Activated T-helper 2 cell treated with anti-CD3 and anti-CD28 coated beads, Interferon-gamma antibody, Interleukin-2, Interleukin-4, amounts not matched to agents 10 μg/mL and 5 μg/mL and 100 μg/mL, durations not matched to agents 14 hours and 24 hours and 36 hours (primary cell): ENCODE measurements at places on chromosomes 3 and 15.

GRCh38 chr3:160081958-160082533, 93.4 kb downstream of the IL12A start:
- DNase-seq, result no peak

GRCh38 chr3:25563601-25564000, 101.1 kb downstream of the TOP2B start:
- no peak for DNase-seq

GRCh38 chr15:50758712-50759205, 6.7 kb downstream of the SPPL2A start:
- DNase-seq, result no peak

DNA sequence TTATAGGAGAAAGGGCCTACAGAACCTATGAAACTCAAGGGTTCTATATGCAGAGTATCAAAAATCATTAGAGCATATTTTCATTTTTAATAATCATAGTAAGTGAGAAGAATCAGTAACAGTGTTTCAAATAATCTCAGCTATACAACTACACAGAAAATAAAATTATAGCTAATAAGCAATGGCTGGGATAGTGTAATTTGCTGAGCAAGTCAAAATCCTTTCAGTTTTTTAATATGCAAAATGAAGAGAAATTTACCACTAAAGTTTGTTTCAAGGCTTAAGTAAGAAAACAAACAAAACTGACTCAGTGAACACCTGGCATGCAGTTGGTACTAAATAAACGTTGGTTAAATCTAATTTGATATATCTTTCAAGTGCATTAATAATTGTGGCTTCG, 66.2 kb downstream of the EFL1 start:
- DNase-seq, result no peak

DNA sequence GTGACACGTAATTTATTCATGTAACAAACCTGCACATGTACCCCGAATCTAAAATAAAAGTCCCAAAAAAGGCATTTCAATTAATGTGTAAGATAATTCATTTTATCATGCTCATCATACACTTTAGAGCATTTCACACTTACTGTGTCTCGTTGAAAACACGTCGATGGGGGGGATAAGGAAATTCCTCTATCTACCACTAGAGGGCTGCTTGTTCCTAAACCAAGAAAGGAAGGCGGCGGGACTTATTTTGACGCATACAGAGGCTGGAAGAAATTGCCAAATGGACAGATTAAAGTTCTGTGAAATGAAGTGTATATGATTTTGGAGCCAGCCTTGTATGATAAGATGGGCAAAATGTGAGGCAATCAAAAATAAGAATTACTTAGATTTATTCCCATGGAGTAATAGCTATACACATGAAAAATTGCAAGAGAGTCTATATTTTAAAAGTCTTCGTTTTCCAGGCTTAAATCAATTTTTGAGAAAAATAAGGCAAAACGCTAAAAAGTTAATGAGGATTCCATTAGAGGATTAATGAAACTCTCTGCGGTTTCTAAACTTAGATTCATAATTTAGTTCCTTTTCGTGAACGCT, 346.8 kb downstream of the CNTN3 start:
- no peak for DNase-seq

DNA sequence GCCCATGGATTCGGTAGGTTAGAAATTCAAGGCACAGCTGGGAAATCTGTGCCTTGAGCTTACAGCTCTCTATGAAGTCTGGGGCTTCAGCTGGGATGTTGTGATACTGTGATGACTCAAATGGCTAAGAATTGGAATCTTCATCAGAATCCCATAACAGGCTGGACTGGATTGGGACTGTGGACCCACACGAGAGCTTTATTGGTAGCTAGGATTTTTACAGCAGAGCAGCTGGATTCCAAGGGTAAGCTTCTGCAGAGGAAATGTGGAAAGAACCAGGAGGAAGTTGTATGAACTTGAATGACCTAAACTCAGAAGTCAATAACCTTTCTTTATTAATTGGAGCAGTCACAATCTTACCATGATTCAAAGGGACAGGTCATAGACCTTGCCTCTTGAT, 1187.1 kb downstream of the ROBO1 start:
- DNase-seq, result no peak

GRCh38 chr3:12479919-12480427, 4.3 kb upstream of the TSEN2 start:
- DNase-seq, result peak; percentile 22

DNA sequence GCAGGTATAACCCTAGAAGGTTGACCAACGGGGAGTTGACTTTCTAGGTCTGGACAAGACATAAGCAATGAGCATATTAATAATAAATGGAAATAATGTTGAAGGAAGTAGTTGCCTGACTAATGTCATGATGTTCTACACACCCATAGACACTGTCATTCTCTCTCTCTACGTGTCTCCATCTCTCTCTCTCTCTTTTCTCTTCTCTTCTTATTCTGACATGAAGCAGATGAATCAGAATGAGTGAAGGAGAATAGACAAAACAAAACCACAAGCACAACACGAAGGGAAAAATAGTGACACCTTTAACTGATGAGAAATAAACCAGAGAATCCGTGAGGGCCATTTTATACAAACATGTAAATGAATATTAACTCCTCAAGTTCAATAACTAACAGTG, 26.7 kb upstream of the CCDC80 start:
- no peak for DNase-seq

DNA sequence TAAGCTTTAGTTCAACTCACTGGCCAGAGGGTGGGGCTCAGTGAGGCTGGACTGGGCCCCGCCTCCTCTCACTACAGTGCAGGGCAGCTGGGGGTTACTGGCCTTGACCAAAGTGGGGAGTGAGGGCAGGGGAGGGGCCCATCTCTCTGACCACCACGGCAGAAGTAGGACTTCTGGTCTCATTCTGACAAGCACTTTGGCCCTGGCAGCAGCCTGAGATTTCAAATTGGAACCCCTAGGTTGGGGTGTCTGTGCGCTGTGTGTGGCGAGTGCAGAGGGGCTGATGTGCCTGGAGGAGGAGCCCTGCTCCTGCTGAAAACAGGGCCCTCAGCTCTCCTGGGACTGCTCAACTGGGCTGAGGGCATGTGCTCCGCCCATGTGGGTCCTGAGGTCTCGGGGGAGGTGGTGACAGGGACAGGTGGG, 60.3 kb upstream of the RPL32 start:
- DNase-seq, result no peak

DNA sequence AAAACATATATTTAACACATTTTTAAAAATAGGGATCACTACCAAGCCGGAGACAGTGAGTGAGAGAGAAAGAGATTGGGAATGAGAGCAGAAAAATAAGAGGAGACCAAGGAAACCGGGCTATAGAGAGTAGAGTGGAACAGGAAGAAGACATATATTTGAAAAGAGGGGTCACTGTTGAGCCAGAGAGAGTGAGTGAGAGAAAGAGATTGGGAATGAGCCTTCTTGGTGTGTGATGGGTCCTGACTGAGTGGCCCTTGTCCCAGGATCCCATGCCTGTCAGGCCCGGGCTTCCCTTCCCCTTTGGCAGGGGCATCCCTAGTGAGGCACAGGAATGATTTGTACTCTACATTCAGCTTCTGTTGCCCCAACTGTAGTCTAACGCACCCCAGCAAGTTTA, 646.6 kb downstream of the NTRK3 start:
- DNase-seq, result no peak

- DNase-seq, result no peak
Observed at GRCh38 chr3:42873221-42873982, 2.3 kb downstream of the CYP8B1 start.

- no peak for DNase-seq
Observed at GRCh38 chr3:34889641-34890040, 749.7 kb upstream of the ARPP21 start.

- no peak for DNase-seq
Observed at GRCh38 chr3:78823434-78823833, 944.4 kb downstream of the ROBO1 start.

DNA sequence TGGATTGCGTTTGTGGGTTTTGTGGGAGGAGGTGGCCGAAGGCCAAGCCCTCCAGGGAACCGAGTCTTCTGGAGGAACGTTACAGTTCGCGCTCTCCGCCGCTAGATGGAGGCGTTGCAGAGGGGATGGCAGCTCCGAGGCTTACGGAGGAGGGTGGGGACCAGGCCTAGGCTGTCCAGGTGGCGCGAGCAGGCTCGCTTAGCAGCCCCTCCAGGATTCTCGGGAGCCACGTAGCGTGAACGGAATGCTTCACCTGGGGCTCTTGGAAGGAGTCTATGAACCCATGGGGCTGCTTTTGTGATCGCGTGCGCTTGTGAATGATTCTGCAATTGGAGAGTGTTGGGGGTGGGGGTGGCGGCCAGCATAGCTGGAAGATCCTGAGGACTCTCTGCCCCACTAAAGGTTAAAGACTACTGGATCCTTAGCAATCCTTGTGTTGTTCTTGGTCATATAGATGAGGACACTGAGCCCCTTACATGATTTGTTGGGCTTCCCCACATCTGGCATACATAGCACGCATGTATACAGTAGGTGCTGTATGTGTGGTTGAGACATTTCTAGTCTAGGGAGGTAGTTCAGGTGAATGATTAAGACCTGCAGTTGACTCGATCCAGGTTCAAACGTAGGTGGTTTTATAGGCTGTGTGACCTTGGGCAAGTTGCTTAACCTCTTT, 25.7 kb downstream of the FAM3D start:
- peak; percentile 38 for DNase-seq

DNA sequence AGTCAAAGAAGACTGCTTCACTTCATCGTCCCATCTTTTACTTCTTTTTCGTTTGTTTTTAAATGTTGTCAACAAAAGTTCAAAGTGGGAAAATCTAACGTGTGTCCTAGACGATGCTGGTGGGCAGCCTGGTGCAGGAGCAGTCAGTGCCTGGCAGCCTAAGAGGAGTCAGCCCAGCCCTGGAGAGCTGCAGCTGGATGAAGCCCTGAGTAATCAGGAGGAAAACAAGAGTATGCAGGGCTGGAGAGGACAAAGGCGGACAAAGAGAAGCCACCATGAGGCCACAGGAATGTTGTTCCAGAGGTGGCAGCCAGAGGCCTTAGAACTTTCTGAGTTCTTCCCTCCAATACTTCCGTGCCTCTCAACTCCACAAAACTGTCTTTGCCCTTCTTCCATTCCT, 5.7 kb downstream of the ADAMTS17 start:
- DNase-seq, result no peak

DNA sequence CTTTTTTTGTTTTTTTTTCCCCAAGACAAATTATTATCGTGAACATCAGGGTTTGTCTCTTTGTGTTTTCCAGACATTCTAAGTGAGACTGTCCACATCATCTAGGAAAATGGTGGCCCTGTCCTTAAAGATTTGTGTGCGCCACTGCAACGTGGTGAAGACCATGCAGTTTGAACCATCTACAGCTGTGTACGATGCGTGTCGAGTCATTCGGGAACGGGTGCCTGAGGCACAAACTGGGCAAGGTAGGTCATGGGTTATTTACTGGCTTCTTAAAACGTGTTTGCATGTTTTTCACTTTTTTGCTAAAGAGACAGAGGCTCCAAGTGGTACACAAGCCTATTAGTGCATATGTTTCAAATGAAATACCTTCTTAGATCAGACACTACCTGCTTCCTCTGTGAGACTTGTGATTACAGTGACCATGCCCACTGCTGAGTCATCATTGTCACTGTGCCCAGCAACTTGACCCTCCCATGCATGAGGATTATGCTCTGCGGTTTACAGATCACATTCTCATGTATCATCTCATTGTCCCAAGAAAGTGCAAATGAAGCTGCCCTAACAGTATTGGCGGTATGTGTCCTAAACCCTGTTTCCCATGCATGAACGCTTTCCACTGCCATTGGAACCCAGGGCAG, 395.2 kb upstream of the TPM1 start:
- no peak for DNase-seq

GRCh38 chr3:123013876-123014275, 13.7 kb downstream of the SEMA5B start:
- DNase-seq, result no peak

DNA sequence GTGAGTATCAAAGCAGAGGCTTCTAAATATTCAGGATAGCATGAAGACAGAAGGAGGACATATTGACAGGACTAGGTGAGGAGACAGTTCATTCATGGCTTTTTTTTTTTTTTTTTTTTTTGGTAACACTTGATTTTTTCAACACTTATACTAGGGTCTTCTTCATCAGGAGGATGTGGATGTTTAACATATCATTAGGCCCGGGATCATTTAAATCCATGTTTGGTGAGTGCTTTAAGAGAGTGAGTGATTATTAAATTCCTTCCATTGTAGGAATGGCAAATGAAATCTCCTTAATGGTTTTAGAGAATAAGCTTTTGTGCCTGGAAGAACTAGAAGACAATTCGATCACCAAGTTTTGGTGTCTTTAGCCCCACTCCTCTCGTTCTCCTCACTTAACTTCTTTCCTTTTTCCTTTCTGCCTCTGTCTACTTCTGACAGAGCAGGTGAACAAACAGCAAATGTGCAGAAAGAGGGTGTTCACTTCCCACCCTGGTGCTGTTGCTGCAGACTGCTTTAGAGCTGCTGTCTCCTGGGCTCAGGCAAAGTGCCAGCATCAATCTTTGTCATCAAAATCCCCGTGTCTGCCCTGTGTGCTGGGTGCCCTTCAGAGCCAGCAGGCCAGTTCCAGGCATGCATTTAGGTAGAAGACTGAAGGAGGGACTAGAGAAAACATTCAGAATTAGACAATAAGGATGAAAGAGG, 35.6 kb upstream of the RAB11A start:
- DNase-seq, result no peak

DNA sequence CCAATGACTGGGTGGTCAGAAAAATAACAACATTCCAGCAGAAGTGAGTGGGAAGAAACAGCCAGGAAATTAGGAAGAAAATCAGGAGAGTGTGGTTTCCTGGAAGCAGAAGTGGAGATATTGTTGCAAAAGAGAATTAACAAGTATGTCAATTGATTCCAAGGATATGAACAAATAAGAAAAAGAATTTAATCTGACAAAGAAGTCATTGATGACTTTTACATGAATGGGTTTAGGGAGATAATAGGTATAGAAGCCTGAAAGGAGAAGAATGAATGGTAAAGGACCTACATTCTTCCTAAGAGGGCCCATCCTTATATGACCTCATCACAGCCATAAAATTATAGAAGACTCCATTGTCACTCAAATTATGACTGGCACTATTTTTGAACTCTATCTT, 1440.1 kb downstream of the OTOL1 start:
- no peak for DNase-seq

DNA sequence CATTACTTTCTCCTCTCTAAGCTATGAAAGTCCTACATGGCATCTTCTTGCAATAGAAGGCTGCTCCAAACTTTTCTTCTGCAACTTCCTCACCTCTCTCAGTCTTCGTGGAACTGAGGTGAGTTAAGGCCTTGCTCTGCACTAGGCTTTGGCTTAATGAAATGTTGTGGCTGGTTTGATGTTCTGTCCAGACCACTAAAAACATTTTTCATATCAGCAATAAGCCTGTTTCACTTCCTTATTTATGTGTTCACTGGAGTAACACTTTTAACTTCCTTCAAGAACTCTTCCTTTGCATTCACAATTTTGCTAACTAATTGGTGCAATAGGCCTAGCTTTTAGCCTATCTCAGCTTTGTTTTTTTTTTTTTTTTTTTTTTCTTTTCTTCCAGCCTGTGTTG, 335.3 kb upstream of the NECTIN3 start:
- no peak for DNase-seq
